Hematopoietic multipotent progenitor cell treated with erythropoietin and hydrocortisone succinate and interleukin-3 and kit ligand, for 4 days (in vitro differentiated cells): ENCODE measurements at places on chromosomes 6 and 20.

GRCh38 chr6:1917626-1918371, 308.1 kb downstream of the FOXC1 start:
- DNase-seq = no peak

DNA sequence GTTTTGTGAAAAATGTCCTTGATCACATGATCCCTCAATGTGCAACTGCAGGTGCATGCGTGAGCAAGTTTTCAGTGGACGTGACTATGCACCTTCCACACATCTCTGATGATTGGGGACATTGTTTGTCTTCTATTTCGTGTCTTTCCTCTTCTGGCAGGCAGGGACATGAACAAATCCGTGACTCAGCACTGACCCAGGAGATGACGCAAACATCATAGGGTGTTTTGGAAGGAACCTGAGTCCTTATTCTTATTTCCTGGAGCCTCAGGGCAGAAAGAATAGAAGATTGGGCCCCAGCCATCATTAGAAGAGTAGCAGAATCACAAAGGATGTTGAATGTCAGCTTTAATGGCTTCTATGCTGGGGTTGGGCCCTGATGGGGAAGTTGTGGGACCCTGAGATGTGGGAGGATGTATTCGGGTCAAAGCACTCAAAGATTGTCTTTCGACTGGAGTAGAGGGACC, 11.9 kb upstream of the SIRPD start:
- peak; percentile 53 for DNase-seq

DNA sequence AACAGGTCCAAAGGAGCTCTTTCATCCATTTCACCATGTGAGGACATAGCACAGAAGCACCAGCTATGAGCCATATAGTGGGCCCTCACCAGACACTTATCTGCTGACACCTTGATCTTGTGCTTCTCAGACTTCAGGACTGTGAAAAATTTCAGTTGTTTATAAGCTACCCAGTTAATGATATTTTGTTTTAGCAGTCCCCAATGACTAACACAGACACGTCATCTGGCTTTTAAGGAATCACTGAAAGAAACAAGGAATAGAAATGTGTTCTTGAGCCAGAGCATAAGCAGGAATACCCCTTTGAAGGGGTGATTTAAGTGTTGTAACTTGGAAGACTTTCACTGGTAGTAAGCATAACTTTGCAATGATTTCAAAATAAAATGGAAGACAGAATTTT, 214.7 kb upstream of the PTCHD4 start:
- no peak for DNase-seq

DNA sequence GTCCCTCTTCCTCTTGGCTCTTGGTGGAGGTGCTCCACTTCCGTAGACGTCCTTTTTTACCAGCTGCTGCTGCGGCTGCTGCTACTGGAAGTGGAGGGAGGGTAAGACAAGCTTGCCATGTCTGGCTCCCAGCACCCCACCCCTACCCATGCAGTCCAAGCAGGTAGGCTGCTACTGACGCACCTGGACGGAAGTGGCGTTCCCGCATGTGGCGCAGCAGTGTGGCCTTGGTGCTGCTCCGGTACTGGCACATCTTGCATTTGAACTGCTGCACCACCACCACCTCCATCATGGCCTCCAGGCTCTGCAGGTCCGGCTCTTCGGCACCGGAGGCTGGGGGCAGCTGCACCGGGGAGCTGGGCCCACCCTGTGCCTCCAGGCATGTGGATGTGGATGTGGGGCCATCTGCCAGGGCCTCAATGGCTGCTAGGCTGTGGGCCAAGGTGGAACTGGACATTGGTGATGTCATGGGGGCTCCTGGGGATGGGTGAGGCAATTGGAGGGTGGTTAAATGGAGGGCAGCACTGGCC, 4.4 kb downstream of the ZNF335 start:
- no peak for DNase-seq

- peak; percentile 45 for DNase-seq
Observed at GRCh38 chr20:50070361-50070760, 42.6 kb downstream of the UBE2V1 start.

- DNase-seq = peak; percentile 23
Observed at GRCh38 chr20:54227241-54227640, 19.4 kb downstream of the PFDN4 start.

- no peak for DNase-seq
Observed at GRCh38 chr6:22008248-22008836, 288.5 kb downstream of the PRL start.

DNA sequence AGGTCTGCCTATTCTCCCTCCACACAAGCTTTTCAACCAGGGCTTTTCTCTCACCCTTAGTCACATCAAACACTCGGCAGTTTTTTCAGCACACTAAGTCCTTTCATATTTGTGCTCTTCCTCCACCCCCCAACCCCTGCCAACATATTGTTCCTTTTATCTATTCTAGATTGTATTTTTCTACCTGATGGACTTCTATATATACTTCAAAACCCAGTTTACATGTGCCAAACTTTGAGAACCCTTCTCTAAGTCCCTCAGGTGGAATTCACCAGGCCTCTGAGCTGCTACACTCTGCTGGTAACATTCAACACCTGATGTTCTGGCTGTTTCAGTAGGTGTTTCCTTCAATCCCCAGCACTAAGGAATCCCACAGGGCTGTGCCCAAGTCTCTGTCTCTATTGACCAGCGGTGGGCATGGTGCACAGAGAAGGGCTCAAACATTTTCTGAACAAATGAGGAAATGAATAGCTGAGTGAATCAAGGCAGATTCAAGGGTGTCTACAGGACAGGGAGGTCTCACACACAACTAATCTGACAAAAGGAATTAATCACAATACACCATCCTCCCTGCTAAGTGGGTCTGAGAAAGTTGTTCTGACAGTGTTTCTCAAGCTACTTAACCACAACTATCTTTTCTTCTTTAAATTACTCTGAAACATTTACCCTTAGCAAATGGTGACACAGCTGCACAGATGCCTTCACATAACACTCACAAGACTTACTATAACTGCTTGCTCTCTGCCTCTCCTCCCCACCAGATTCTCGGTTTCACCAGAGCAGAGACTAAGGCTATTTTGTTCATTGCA, 166.5 kb downstream of the TSHZ2 start:
- DNase-seq = no peak

GRCh38 chr6:135937106-135937505, 85.6 kb downstream of the PDE7B start:
- no peak for DNase-seq

GRCh38 chr6:34970957-34971356, 81.9 kb downstream of the ANKS1A start:
- no peak for DNase-seq

DNA sequence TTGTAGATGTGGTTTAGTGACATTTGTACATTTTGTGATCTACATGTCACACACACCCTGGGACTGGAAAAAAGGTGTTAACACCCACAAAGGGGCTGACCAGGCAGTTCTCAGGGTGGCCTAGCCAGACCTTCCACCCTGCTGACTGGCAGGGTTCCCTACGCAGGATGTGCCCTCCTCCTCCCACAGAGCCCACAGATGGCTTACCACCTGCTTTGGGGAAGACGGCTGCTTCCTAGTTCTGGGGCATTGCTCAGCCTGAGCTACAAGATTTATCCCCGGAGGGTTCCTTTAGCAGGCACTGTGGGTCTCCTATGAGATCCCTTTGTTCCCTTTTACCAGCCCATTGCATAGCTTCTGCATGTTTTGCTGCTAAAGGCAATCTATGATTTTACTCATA, 35.1 kb downstream of the SNAP25 start:
- peak; percentile 61 for DNase-seq

- no peak for DNase-seq
Observed at GRCh38 chr6:120735641-120736040, 598.6 kb downstream of the TBC1D32 start.

- DNase-seq = peak; percentile 68
Observed at GRCh38 chr6:137867685-137868509, 838 bp downstream of the TNFAIP3 start.

- no peak for DNase-seq
Observed at GRCh38 chr6:131982740-131983259, 31.6 kb upstream of the CCN2 start.

GRCh38 chr6:122040261-122040660, 359.2 kb upstream of the HSF2 start:
- DNase-seq = no peak

DNA sequence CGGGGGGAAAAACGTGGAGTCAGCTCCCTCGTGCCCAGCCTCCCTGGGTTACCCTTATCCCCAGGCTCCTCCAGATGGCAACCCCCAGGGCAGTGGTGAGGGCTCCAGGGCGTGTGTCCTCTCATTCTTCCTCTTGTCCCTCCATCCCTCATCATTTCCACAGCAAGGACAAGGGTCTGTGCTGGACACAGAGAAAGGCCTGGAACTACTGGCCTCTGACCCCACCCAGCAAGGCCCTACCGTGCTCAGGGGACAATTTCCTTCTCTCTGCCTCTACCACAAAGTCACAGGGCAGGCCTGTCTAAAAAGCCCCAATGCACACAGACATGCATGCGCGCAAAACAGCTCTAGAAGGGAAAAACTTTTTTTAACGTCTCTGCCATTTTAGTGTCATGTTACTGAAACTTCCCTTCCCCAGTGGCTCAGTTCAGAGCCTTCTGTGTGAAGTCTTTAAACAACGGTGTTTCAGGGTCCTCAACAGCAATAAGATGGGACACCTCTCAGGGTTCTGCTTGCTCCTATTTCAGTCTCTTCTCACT, 1.1 kb upstream of the SLC35B2 start:
- no peak for DNase-seq

GRCh38 chr6:45447005-45447404, 69.3 kb upstream of the SUPT3H start:
- DNase-seq = no peak

DNA sequence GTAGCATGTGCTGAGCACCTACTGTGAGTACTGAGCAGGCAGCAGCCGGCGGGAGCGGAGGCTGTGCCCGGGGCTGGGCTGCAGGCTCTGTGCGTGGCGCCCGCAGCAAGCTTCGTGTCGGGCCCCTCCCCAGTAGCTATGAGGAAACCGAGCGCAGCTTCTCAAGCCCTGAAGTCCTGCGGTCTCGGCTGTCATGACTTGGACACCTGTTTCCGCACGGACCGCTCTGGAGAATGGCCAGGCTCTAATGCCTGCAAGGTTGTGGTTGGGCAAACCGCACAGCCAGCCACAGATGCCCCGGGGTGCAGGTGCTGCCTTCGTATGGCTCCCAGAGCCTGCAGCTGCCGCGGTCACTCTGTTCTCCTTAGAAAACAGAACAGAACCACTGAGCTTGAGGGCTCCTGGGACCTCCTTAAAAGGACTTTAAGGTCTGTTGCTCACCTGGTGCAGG, 33.7 kb downstream of the PYGB start:
- no peak for DNase-seq

DNA sequence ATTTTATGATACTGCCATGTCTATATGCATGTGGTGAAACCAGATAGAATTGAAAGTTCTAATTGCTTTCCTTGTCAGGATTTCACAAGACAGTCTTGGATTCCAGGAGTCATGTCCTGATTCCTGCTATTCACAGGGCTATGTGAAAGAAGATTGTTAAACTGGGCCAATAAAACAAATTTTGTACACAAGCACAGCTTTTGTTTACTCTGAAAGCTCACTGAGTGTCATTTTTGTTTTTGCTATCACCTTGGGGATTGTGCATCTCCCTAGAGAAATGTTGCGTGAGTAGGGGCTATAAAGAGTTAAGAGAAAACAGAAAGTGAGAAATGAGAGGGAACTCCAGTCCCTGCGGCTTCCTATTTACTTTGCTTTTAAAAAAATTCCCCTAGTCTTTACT, 627.5 kb downstream of the PKHD1 start:
- DNase-seq = no peak

DNA sequence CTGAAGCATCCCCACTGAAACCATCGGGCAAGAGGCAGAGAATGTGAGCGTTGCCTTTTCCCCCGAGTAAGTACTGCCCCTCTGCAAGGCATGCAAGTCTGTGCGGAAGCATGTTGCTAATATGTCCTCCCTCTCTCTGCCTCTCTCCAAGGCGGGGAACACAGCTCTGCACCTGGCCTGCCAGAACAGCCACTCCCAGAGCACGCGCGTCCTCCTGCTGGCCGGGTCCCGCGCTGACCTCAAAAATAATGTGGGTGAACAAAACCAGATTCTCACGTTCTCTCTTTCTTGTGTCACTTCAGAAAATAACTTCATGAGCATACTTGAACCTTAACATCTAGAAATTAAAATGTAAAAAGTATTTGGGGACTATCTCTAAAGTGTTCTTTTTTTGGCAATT, 26.4 kb downstream of the LYRM2 start:
- no peak for DNase-seq

DNA sequence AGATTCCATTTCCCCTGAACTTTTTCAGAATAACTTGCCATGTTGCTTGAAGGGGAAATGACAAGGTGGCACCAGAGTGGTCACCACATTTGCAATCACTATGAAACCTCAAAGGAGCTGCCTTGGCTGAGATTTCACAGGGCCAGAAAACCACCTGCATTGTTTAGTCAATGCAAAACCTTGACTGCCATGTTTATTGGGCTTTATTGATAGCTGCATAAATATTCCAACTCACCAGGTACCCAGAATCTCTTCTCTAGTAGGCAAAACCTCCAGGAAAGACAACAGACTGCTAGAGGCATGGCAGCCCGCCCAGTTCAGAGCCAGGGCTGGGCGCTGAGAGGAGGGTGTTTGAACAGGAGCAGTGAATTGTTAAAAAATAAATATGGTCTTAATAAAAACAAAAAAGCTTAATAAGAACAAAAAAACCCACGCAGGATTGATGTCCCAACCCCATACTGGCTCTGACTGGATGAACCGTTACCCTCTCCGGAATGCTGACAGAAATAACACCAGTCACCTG, 375.6 kb downstream of the ZFAND3 start:
- DNase-seq = no peak

- no peak for DNase-seq
Observed at GRCh38 chr6:50707652-50708300, 5.5 kb upstream of the TFAP2D start.

DNA sequence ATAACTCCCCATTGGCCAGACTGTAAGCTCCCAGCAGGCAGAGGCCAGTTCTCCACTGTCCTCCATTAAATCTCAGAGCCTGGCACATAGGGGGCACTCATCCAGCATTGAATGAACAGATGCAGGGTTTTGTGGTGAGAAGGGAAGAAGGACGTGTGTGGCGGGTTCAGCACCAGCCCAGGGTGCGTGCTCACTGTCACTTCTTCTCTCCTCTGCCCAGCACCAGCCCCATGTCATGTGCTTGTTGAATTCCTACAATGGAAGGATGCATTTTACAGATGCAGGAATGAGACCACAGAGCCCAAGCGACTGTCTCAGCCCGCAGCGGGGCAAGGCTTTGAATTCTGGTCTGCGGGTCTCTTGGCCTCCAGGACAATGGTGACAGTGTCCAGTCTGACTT, 149.9 kb downstream of the CEBPB start:
- DNase-seq = peak; percentile 25

DNA sequence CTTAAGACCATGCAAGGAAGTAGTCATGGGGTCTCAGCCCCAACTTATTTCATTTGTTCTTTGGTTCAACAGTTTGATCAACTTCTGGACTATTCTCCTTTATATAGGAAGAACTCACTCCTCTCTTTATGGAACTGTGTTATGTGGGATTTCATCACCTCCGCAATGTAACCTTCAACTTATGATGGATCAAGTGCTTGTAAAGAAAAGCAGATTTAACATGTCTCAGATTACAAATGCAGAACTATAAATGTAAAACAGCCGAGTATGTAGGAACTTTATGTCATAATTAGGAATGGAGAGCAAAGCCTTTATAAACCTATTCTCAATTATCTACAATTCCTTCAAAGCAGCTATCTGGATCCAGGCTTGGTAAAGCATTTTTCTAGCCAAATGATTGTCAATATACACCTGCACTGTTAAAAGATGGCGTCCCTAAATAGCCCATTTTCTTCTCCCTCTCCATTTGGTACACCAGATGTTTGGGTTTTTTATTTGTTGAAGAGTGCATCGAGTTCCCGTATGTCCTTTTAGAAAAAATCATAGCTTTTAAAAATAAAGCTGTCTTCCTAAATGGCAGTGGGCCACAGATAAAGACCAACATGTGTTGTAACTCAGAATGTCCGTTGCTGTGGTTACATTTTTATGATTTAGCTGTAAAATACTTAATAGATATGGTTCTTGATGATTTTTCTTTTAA, 985.1 kb upstream of the SLC35B3 start:
- no peak for DNase-seq
